Activated CD4-positive, alpha-beta T cell treated with anti-CD3 and anti-CD28 coated beads for 36 hours (primary cell): ENCODE measurements at places on chromosomes 2 and 18. TPM values are rescaled to one million over a fixed set of nuclear protein-coding genes. Genes with fewer than 3 reads are reported as not detected.

C2orf66 gene
- 0.09 TPM for total RNA-seq

TMEM185B gene
- 17.3 TPM for total RNA-seq

FNDC4 gene
- not detected for total RNA-seq

PDCD1 gene
- 37.2 TPM for total RNA-seq

ANKRD36 gene
- 31.8 TPM for total RNA-seq

TMEM169 gene
- total RNA-seq, result 1.8 TPM

PKDCC gene
- total RNA-seq, result not detected

ACKR3 gene
- total RNA-seq, result 1.2 TPM

PDE11A gene
- total RNA-seq, result 0.12 TPM

MYO7B gene
- total RNA-seq, result 0.75 TPM

CELF4 gene
- not detected for total RNA-seq

RTKN gene
- total RNA-seq, result 1.8 TPM

NOSTRIN gene
- not detected for total RNA-seq
